ENCODE measurements at places on chromosomes 3 and 15.

GRCh38 chr3:149604125-149604875 lies 53.5 kb downstream of the WWTR1 start:
- no peak for DNase-seq

- peak; percentile 74 for DNase-seq
Measured at GRCh38 chr15:49675041-49675440, 54.2 kb downstream of the DTWD1 start.

- DNase-seq: no peak
Measured at GRCh38 chr3:22010997-22011396, 260.0 kb upstream of the ZNF385D start.

- DNase-seq: no peak
Measured at GRCh38 chr3:113169891-113170452, 41.4 kb upstream of the BOC start.

DNA sequence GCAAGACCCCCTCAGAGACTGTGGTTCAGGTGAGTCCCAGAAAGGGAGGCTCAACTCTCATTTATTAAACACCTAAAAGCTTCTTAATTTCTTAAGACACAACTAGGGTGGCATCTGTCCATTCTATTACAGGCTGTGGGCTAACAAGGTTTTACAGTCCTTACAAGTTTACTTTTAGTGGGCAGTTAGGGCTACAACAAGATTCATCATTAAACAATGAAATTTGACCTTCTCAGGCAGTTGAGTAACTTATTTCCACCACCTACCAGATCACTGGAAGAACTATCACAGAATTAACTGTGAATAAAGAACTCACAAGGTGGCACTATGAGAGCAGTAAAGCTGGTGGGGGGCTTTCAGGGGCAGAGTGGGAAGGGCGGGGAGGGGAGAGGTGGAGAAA lies 132.6 kb downstream of the PLD1 start:
- no peak for DNase-seq

DNA sequence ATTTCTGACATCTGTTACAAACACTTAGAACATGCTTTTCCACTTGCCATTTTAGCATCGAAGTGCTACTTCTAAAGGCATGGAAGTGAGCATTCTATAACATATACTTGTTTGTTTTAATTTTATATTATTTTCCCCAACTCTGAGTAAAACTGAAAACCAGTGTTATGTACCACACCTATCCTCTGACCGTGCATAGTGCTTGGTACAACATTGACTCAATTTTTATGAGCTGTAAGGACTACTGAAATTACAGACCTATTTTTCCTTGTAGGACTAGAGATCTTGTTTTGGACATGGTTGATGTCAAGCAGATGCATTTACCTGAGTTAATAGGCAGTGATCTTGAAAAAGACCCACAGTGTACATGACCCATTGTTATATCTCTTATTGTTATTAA lies 51.5 kb upstream of the CCNB2 start:
- DNase-seq: no peak

- peak; percentile 25 for DNase-seq
Measured at GRCh38 chr3:44326019-44326418, 12.5 kb upstream of the TCAIM start.

- DNase-seq: no peak
Measured at GRCh38 chr3:168495932-168496331, 400.2 kb upstream of the GOLIM4 start.

DNA sequence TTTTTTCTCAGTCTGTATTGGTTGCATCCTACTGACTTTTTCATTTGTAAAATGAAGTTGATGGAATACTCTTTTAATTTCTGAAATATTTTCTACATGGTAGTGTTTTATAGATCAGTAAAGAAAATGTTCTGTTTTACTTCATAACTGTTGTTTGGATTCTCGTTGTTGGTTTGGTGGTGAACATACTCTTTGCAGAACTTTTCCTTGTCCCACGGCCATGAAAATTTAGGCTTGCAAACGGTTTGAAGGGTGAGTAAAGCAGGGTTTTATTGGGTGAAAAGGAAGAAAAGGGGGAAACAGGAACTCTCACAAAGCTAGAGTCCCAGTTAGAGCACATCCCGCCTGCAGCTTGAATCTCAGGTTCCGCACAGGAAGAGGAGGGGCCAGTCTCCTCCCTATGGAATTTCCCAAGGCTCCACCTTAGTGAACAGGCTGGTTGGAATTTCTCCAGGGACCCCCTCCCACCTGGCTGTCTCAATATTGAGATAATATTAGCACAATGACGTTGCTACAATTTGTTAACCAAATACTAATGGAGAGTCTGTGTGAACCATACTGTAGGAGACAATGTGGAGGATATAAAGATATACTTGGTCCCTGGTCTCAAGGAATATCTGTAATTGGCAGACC lies 5.6 kb downstream of the PDCD6IP start:
- DNase-seq: no peak

DNA sequence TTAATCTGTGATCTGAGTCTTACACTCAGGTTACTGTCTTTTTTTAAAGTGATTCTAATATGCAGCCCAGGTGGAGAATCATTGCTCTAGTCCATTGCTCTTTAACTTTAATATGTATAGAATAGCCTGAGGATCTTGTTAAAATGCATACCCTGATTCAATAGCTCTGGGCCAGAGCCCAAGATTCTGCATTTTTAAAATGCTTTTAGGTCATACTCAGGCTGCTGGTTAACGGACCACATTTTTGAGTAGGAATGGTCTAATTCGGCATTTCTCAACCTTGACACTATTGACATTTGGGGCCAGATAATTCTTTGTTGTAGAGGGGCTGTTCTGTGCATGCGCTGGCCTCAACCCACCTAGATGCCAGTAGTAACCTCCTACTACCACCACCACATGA lies 20.9 kb upstream of the FSTL1 start:
- DNase-seq: peak; percentile 73

DNA sequence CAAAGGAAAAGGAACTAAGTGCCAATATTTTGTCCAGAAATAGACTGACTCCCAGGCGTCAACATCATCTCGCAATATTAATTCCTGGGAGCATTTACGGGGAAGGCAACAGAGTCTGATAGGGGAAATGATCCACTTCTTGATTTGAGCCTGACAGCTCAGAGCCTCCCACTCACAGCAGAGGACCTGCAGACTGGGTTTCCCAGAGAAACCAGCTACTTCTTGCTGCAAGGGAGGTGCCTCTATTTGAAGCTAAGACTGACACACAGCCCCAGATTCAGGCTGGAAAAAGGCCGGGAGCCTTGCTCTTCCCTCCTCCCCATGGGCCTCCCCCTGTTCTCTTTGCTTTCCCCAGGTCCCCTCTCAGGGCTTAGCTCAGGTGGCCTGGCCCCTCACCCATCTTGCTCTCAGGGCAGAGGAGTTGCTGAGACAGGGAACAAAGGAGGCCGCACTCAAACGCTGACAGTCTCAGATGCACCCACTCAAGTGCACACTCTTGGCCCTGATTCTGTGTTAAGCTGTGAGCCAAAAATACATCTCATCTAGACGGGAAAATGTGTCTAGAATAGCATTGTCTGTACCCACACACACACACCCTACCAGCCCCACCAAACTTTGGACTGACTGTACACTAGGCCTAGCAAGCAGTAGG lies 49.8 kb upstream of the DCLK3 start:
- no peak for DNase-seq

DNA sequence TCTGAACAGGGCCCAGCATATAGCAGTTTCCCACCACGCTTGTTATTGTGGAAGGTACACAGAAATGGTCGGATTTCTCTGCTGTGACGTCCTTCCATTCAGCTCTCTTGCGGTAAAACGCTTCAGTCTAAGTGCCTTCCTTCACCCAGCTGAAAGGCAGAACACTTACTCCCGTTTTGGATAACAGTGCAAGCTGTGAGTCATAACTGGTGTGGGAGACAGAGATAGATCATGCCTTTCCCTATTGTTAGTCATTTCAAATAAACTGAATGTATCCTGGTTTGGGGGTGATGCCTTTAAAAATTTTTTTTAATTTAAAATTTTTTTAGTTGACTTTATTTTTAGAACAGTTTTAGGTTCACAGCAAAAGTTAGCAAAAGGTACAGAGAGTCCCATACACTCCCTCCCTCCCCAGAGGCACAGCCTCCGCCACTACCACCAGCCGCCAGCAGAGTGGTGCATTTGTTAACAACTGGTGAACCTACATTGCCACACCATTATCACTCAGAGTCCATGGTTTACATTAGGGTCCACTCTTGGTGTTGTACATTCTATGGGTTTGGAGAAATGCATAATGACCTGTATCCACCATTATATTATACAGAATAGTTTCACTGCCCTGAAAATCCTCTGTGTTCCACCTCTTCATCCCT lies 94.9 kb upstream of the NSMCE3 start:
- peak; percentile 64 for DNase-seq

DNA sequence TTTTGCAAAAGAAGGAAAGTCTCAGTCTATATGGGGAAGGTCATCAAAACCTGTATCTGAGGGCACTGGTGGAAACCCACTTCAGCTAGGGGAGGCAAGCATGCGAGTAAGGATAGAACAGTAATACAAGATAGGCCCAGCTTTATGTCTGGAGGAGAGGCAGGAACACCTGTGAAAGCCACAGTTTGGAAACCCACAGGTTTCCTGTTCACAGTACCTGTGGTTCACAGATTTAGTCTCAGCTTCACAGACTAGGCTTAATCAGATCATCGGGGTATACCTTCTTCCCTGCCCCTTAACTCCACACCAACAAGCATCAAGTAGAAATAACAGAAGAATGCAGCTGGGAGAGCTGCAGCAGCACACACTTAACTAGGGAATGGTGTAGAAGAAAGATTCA lies 36.2 kb downstream of the C2CD4B start:
- no peak for DNase-seq

DNA sequence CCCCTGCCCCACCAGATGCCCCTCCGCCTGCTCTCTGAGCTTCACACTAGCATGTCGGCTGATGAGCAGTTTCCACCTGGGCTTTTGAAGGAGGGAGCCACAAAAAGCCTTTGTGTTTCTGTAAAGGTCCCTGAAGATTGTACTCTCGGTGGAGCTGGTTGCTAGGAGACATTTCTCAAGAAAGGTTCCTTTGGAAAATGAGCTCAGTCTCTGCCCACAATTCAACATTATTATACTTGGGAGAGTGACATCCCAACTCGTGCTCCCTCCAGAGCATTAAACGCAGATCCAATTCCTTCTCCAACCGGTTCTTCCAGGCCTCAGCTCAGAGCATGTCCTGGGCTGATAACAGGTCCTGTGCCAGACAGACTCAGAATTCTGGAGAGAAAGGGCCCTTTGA lies 26.8 kb upstream of the FAM107A start:
- no peak for DNase-seq

GRCh38 chr15:92494806-92495336 lies 101.2 kb downstream of the ST8SIA2 start:
- no peak for DNase-seq

- no peak for DNase-seq
Measured at GRCh38 chr3:156579427-156579851, 24.5 kb upstream of the SSR3 start.

- no peak for DNase-seq
Measured at GRCh38 chr15:93943586-93943985, 287.8 kb upstream of the MCTP2 start.

DNA sequence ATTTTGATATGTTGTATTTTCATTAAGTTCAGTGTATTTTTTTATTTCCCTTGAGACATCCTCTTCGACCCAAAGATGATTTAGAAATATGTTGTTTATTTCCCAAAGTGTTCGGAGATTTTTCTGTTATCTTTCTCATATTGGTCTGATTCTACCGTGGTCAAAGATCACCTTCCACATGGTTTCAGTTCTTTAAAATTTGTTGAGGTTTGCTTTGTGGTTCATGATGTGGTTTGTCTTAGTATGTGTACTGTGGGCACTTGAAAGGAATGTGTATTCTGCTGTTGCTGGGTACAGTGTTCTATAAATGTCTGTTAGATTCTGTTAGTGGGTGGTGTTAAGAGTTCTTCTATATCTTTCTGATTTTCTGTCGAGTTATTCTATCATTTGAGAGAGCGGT lies 103.4 kb upstream of the FHIT start:
- no peak for DNase-seq

- peak; percentile 6 for DNase-seq
Measured at GRCh38 chr3:132867956-132868355, 145.7 kb upstream of the NPHP3 start.

GRCh38 chr15:68383161-68384074 lies 48.5 kb downstream of the ITGA11 start:
- peak; percentile 57 for DNase-seq

DNA sequence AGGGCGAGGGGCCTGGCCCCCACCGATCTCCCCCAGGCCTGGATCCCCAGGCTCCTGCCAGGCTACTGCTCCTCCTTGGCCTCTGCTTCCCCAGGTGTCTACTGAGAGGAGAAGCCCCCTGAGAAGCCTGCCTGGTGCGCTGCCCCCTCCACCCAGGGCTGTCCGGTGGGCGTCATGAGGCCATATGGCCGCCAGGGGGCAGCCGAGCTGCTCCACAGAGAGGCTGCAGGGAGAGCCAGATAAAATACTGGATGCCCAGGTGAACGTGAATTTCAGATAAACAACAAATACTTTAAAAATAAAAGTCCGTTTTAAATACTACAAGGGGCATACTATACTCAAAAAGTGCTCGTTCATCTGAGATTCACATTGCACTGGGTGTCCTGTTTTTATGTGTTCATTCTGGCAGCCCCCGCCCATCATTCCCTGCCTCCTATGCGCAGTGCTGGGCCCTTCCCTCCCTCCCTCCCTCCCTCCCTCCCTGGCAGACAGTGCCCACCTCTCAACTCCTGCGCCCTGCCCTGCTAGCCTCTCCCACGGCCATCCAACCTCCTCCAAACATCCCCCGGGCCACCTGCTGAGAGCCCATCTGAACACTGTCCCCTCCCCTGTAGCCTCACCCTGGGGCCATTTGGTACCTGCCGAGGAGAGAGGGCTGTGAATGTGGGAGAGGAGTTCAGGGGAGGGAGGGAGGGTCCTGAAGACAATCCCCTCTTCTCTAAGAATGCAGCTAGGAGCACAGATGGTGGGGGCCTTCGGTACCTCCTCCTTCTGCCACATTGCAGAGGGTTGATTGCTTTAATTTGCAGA lies 29.6 kb downstream of the PSTPIP1 start:
- DNase-seq: peak; percentile 26

GRCh38 chr3:64548200-64548889 lies 139.5 kb downstream of the ADAMTS9 start:
- DNase-seq: no peak

DNA sequence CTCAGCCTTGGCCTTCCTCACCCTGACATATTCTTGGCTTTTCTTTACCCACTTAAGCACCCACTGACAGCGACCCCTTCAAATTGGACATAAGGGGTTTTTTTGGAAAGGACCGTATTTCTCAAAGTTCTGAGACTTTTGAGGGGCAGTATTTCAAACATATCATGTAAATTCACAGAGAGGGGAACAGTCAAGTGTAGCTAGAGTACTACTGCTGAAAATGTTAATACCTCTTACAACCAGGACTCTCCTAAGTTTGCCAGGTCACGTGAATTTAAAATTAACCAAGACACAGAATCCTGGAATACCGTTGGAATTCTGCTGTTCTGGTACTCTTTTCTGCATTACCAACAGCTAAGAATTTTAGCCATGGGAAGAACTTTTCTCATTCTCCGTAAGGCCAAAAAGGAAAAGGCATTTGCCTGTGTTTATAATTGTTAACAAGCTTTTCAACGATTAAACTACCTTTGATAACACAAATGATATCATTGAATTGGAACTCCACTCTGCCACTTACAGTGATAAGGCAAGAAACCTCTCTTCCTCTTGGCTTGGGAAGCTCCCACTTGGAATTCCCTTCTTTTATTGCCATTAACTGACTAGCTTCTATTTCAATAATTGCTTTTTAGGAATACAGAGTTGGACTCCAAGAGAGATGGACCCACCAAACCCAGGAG lies 597 bp upstream of the GBE1 start:
- DNase-seq: peak; percentile 49

Data from A172 (cell line).